Spleen (tissue), 13 donors: ENCODE measurements at places on chromosomes 6 and 20. TPM values are rescaled to one million over a fixed set of nuclear protein-coding genes. Genes with fewer than 3 reads are reported as not detected.

The EEF1A2 gene
- 1.4 TPM for total RNA-seq

The TSPYL4 gene
- 11.2 TPM for total RNA-seq

The ULBP1 gene
- total RNA-seq = 0.23 TPM

The FUT9 gene
- not detected for total RNA-seq

The TMX4 gene
- total RNA-seq = 50.2 TPM

The CCN5 gene
- 1.5 TPM for total RNA-seq

The DDX43 gene
- 1.2 TPM for total RNA-seq

The FILIP1 gene
- total RNA-seq = 0.34 TPM
